Myocyte (in vitro differentiated cells): ENCODE measurements at places on chromosomes 6 and 20.
A peak's percentile ranks its signal among the peaks of the same experiment; 100 is the strongest.

DNA sequence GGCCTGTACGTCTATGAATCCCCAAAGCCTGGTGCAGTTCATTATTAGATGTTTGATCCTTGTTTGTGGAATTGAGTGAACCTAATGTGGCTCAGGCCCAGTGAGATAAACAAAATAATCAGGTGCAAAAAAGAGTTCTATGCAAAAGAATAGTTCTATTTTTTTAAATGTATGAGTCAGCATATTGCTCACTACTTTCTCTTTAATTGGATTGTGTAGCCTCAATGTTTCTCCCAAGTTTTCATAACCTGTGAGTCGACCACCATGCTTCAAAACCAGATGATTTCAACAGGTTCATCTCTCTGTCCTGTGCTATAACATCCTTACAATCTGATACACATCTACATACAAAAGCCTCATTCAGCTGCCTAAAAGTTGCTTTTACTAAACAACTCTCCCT, 116.5 kb upstream of the HDAC2 start:
- DNase-seq: no peak

DNA sequence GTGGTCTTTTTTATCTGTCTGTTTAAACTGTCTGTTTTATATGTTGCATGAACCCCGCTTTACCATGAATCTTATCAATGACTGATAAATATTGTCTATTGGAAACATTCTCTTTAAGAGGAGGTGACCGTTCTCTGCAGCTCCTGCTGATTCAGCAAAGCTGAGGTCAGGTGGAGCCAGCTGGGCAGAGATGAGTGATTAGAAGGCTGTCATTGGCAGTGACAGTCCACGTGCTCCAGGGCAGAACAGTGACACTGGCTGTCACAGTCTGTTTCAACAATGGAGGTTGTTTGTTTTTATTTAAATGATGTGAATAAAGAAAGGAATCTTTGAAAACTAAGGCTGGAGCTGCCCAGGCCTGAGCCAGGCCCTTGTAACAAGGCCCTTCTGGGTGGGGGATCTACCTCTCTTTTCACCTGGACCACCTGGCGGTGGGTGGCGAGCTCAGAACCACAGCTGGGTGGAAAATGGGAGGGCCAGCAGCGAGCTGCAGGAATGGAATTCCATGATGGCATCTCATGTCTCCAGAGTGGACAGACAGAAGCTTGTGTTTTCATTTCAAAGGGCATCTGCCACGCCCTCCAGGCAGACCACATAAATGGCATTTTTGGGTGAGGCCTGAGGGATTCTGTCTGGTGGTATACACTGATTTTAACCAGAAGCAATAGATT, 12.6 kb downstream of the SYNJ2 start:
- peak; percentile 80 for DNase-seq

DNA sequence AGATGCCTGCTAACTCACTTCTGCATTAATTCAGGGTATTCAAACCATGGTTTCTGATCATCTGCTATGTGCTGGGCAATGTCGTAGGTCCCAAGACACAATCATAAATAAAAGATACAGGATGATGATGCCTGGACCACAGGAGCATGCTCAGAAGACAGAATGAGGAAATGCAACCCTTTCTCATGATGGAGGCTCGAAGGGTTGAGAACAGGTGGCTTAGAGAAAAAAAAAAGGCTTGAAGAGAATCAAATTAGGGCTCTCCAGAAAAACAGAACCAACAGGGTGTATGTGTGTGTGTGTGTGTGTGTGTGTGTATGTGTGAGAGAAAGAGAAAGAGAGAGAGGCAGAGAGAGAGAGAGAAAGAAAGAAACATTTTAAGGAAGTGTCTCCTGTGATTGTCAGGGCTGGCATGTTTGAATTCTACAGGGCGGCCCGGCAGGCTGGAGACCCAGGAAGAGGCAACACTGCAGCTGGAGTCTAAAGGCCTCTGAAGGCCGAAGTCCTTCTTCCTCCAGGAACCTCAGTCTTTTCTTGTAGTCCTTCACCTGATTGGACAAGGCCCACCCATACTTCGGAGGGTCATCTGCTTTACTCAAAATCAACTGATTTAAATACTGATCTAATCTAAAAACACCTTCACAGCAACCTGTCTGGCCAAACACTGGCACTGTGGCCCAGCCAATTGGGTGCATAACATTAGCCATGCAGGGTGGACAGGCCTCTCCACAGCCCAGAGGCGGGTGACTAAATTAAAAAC, 143.8 kb downstream of the ERMARD start:
- no peak for DNase-seq

DNA sequence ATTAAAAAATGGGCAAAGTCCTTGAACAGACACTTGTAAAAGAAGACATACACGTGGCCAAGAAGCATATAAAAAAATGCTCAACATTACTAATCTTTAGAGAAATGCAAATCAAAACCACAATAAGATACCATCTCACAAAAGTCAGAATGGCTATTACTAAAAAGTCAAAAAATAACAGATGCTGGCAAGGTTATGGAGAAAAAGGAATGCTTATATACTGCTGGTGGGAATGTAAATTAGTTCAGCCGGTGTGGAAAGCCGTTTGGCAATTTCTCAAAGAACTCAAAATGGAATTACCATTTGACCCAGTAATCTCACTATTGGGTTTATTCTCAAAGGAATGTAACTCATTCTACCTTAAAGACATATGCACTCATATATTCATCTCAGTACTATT, 166.6 kb downstream of the KHDC1L start:
- no peak for DNase-seq

- peak; percentile 43 for DNase-seq
Measured at GRCh38 chr6:146881228-146882181, 282.7 kb downstream of the ADGB start.

DNA sequence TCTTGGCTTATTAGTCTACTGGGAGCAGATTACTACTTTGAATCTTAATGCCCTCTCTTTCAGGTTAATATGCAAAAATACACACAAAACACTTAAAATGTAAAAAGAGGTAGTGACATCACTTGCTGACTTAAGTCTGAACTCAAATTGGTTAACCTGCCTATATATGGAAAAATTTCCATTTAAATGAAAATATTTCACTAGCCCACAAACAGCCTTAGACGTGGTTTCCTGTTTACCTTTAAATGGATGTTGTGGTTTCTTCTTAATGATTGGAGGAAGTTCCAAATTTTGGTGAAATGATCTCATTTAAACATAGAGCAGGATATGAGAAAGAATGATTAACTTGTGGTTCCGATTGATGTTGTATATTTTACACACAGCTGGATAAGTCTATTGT, 553.7 kb downstream of the CD109 start:
- no peak for DNase-seq
